ENCODE measurements at places on chromosomes 2 and 18. TPM values are rescaled to one million over a fixed set of nuclear protein-coding genes. Genes with fewer than 3 reads are reported as not detected.

The COLEC12 gene
- total RNA-seq, result 1.8 TPM

The TUBB8B gene
- not detected for total RNA-seq

The AGXT gene
- total RNA-seq, result 0.25 TPM

The MROH2A gene
- total RNA-seq, result not detected
